ENCODE measurements at places on chromosomes 5 and 9.

DNA sequence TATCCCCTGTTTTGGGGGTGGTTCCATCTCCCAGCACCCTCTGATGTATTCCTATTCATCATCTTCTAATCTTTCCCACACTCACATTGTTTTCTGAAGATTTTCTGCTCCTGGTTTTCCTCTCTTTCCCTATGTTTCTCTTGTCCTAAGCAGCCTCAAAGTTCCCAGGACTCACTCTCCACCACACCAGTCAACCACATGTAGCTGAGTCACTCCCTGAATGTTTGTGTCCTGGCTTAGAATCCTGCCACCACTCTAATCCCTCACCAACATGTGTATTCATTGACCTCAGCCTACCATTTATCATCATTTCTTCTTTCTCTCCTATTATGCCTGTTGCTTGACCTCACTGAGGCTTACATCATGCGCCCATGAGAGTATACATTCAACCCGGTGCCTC is 282.4 kb upstream of the ADAMTS16 start:
- DNase-seq, result no peak

DNA sequence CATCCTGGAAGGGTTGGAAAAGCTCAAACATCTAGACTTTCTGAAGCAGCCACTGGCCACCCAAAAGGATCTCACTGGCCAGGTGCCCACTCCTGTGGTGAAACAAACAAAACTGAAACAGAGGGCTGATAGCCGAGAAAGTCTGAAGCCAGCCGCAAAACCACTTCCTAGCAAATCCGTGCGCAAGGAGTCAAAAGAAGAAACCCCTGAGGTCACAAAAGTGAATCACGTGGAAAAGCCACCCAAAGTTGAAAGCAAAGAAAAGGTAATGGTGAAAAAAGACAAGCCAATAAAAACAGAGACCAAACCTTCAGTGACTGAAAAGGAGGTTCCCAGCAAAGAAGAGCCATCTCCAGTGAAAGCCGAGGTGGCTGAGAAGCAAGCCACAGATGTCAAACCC is 87.6 kb downstream of the MAP1B start:
- no peak for DNase-seq

- DNase-seq, result peak; percentile 27
Measured at GRCh38 chr5:78467752-78468357, 107.4 kb downstream of the SCAMP1 start.

GRCh38 chr9:2764353-2764752 is 47.0 kb downstream of the KCNV2 start:
- DNase-seq, result no peak

Data from NCI-H510A treated with DMSO at 0.1 percent for 48 hours (cell line).